Vagina (tissue), 2 donors: ENCODE measurements at places on chromosomes 1 and 21.

GRCh38 chr1:178349801-178350200 is 147.0 kb downstream of the CLEC20A start:
- no peak for DNase-seq

DNA sequence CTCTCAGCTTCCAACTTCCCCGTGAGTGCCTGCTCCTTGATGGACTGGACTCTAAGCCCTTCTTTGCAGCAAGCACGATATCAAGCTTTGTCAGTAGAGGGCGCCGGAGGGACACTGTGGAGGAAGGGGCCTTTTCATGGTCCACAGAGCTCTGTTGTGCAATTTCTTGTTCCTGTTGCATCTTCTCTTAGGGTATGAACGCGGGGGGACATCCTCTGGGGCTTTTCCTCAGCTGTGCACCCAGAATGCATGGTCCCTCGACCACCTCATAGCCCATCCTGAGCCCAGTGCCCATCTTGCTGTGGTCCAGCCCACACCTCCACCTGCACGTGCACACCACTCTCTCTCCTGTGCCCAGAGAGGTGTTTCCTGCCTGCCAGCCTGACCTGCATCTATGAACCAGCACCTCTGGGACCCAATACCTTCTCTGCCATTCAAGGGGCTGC is 556.8 kb downstream of the PTPRU start:
- no peak for DNase-seq

DNA sequence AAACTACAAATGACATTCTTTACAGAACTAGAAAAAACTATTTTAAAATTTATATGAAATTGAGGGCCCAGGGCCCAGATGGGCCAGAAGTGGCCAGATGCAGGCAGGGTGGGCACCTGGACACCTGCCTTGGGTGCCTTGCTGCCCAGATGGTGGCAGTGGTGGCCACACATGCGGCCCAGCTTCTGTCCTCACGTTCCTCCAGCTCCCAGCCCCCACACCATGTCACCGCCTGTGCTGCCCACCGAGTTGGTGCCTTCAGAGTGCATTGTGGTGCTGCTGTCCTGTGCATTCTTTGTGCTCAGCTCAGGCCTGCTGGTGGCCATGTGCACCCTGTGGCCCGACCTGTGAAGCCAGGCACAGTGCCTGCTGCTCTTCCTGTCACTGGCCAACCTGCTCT is 216.8 kb upstream of the CXADR start:
- DNase-seq = no peak

DNA sequence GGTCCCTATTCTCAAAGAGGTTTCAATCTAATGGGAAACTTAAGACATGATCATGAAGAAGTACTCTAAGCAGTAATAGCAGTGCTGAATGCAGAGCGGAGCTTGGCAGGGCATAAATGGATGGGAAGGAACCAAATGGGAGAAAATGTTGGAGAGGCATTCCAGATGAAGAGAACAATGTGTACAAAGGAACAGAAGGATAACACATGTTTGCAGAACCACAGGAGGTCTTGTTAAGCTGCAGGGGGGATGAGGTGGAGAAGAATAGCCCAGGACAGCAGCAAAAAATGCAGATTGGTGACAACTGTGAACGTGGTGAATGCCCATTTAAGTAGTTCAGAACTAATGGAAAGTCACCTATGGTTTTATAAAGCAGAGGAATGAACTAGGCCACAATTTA is 99.1 kb downstream of the ASTN1 start:
- no peak for DNase-seq

DNA sequence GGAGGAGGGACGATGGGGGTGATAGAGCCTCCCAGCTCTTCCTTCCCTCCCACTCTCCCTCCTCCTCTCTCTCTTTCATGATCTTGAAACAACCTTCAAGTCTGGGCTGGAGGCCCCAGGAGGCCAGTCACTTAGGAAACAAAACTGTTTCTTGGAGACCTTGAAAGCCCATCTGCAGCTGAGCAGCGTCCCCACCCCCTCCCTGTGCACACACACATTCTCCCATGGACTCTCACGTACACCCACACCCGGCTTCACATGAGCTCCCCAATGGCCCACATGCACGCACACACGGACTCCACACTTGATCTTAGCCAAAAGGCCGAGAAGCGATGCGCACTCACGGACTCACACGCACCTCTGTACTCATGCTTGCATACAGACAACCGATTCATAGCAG is 3.2 kb upstream of the ATP1A2 start:
- DNase-seq = no peak

GRCh38 chr1:145747398-145748247 is 28.3 kb downstream of the CD160 start:
- no peak for DNase-seq

GRCh38 chr1:32681509-32681908 is 21.1 kb downstream of the SYNC start:
- DNase-seq = no peak

DNA sequence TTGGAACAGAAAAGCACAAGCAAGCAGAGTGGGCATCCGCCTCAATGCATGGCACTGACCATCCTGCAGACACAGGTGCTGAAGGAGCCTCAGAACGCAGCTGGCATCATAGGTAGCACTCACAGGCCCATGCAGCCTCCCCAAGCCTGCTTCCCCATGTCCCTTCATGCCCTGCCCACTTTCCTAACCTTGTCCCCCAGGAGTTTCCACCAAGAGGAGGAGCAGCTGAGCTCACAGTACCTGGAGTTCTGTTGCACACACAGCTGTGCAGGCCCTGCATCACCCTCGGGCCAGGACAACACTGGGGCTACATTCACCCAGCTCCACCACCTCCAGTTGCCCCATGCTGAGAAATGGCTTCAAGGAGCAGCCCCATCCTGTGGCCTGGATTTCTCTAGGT is 83.4 kb downstream of the SETD4 start:
- DNase-seq = no peak

DNA sequence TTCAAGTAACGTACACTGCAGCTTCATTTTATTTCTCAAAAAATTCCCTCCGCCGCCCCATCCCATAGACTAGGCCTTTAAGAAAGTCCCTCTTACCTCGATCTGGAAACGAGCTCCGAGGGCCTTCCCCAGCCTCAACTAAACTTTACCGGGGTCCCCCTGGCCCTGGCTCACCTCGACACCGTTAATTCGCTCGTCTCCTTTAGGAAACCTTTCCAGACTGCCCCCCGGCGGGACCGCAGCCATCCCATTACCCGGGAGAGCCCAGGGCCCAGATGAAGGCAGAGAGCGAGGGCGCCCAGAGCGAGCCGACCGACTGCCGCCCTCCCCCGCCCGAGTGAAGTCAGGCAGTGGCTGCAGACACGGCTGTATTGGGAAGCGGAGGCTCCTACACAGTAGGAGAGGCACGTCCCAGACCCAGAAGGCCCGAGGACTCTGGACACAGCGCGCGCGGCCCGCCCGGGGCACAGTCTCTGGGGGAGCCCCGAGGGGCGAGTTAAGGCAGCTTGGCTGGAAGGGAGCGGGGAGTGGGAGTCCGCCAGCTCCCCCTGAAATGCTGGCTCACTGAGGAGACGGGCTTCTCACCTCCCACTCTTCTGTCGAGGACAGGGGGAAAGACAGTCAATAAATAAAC is 14.6 kb downstream of the SEMA6C start:
- no peak for DNase-seq

GRCh38 chr1:201795066-201795465 is 33.9 kb upstream of the IPO9 start:
- DNase-seq = no peak

DNA sequence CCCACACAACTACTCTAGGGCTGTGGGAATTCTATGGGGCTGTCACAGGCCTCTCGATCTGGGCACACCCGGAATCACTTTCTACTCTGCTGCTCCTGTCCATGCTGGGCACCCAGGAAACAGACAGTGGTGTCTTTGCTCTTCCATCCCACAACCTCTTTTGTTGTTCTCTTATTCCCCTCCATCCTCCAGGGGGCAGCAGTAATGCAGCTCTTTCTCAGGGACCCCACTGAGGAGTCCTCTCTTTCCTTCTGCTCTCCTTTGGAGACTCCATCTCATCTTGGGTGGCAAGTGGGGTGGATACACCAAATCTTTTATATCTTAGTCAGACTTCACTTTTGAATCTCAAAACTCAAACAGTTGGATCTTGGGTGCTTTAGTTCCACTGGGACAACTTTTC is 206.3 kb downstream of the HS2ST1 start:
- no peak for DNase-seq

DNA sequence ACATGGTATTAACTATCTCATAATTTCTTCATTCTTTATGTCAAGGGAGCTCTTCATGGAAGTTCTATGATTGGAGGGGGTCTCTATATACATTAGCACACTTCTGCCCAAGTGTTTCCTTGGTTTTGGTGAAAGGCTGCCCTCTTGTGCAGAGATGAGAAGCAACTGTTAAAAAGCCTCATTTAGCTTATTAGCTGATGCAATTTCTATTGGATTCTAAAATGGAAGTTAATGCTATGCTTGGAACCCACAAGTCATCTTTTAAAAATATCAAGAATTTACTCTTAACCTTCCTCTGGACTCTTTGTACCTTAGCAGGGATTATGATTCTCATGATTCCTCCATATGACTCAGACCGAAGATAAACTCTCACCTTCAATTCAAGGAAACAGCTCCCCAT is 328.9 kb downstream of the PTBP2 start:
- DNase-seq = no peak

- DNase-seq = no peak
These were observed 20.5 kb downstream of the SZRD1 start for GRCh38 chr1:16387201-16388188.

GRCh38 chr1:224730965-224731364 is 114.8 kb downstream of the CNIH3 start:
- no peak for DNase-seq

DNA sequence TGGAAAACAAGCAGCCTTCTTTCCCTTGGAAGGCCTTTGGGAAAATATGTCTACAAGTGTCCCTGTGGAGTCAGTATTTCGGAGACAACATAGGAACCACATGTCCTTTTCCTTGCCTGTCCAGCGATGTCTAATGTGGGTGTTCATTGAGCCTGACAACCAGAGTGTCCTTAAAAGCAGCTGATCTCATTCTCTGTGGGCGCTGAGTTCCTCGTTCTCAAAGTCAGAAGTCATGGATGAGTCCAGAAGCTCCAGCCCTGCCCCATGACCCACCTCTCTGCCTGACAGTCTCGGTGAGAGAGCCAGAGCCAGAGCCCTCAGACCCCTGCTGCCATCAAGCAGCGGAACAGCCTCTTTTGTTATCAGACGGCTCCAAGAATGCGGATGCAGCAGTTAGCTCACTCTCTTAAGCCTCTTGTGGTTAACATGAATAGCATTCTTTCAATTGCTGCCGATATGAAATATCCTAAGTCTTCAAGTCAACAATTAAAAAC is 329.2 kb downstream of the TGFB2 start:
- DNase-seq = no peak

GRCh38 chr1:156002188-156002911 is 18.4 kb downstream of the SSR2 start:
- DNase-seq = no peak

GRCh38 chr1:168696125-168696760 is 32.8 kb downstream of the DPT start:
- DNase-seq = no peak

DNA sequence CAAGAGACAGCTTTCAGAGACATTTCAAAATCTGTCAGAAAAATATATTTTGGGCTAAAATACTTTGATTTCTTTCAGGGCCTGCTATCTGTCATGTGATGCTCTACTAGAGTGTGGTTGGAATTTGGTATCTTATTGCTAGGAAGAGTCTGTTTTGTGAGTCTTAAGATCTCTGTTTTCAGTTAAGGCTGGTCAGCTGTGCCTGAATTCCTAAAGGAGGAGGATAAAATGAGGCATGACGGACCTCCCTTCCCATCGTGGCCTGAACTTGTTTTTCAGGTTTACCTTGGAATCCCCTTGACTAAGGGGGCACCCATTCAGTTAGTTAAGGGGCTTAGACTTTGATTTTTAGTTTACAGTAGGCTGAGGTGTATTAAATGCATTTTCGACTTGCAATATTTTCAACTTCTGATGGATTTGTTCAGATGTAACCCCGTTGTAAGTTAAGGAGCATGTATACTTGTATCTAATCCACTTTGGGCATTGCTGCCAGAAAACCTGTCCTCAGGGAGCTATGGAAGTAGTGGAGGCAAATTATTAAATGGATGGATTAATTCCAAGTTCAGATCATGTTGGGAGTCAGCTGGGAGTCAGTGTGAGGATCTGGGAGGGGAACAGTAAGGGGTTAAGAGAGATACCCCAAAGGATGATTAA is 18.3 kb downstream of the CAPN2 start:
- DNase-seq = no peak

GRCh38 chr1:220217383-220217988 is 54.8 kb downstream of the RAB3GAP2 start:
- no peak for DNase-seq

- DNase-seq = no peak
These were observed 24.2 kb downstream of the TNFRSF9 start for GRCh38 chr1:7916501-7916830.

DNA sequence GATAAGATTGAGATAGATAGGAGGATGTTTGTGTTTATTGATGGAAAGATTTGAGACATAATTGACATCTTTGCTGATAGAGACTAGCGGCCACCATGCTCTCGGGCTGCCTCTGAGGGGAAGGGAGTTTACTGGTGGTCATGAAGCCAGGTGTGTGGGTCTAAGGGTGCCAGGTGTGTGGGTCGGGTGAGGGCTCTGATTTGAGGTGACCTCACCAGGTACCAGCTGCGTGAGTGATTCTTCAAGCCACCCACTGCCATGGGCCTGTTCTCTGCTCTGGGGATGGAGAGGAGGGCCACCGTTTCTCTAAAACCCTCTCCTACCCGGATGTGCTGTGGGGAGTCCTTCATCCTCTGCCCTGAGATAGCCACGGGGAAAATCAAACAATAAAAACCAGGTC is 3.2 kb downstream of the UBASH3A start:
- DNase-seq = no peak

GRCh38 chr21:41817877-41818855 is 51.3 kb upstream of the RIPK4 start:
- no peak for DNase-seq

DNA sequence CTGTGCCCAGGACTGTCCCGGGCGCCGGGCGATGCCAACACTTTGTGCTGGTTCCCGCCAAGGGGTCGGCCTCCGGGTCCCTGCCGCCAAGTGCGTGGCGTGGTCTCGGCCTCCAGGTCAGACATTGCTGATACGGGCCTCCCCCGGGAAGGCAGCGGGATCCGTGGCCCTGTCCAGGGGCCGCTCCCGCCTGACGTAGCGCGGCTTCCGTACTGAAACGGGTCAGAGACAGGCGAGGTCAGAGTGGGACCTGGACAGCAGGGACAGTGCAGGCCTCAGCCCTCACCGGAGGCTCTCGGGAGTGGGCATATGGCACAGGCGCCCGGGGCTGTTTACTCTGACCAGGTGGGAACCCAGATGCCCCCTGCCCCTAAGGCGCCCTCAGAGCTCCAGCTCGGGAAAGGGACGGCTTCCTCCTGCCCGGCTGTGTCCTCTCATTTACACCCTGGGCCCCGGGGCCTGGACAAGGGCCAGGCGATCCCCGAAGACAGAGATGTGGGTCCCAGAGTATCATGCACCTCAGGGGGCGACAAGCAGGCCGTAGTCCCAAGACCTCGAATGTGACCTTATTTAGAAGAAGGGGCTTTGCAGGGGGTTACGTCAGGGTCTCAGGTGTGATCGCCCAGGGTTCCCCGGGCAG is 8.8 kb upstream of the RNF223 start:
- no peak for DNase-seq
